ENCODE measurements at places on chromosomes 2 and 18.

DNA sequence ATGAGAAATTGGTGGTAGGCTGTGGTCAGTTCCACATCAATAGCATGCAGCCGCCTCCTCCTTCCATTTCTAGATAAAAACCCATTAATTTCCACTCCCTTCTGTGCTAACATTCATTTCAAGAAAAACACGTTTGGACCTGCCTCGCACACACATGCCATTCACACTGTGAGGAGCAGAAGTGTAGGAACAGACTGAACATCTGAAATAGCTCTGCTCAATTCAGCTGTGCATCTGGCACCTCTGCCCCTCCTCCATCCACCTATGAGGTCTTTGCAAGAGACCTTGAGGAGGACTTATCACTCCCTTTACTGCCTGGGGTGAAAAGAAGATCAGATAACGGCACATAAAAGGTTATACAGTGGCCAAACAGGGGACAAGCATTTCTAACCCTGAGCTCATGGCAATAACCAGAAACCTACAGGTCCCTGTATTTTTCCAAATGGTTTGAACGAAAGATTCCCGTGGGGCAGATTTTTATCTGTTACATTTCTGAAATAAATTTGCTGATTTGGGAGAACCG is 30.8 kb upstream of the LRP2 start:
- no peak for DNase-seq

- no peak for DNase-seq
Observed at GRCh38 chr2:174493549-174494331, 6.9 kb upstream of the GPR155 start.

- no peak for DNase-seq
Observed at GRCh38 chr18:65230311-65230710, 520.5 kb upstream of the CDH7 start.

GRCh38 chr2:26707747-26708146 is 15.2 kb downstream of the KCNK3 start:
- DNase-seq = no peak

DNA sequence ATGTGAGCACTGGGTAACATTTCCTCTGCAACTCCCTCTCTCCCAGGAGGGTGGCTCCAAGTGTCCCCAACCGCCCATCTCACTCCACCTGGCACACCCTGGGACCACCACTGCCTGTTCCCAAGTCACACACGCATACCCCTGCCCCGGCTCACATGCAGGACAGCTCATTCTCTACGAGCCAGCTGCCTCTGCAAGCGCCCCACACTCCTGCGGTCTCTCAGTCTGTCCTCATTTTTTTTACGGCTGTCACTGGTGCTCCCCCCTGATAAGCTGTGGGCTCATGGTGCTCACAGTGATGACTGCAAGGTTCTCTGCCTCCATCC is 30.8 kb downstream of the AFG3L2 start:
- DNase-seq = no peak

Data from NCI-H2029 (cell line).